Smooth muscle cell of the brain vasculature (primary cell): ENCODE measurements at places on chromosomes 13 and 19.
A peak's percentile ranks its signal among the peaks of the same experiment; 100 is the strongest.

- DNase-seq, result peak; percentile 1
These were observed 942.4 kb upstream of the PCDH20 start for GRCh38 chr13:62357887-62358645.

DNA sequence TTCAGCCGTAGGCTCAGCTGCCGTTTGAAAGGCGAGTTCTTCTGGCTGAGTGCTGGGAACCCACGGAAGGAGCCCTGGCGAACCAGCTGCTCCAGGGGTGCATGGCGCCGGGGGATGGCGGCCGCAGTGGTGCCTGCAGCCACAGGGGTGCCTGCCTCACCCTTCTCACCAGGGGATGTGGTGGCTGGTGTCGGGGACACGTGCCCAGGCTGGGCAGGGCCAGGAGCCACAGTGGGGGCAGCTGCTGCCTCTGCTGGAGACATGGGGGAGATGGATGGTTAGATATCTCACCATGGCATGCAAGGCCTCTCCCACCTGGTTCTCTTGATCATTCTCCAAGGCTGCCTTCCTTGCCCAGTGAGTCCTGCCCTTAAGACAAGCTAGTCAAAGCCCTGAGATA lies 17.1 kb downstream of the NUMBL start:
- no peak for DNase-seq

- DNase-seq, result no peak
These were observed 105.1 kb downstream of the SOX1 start for GRCh38 chr13:112172017-112172416.

DNA sequence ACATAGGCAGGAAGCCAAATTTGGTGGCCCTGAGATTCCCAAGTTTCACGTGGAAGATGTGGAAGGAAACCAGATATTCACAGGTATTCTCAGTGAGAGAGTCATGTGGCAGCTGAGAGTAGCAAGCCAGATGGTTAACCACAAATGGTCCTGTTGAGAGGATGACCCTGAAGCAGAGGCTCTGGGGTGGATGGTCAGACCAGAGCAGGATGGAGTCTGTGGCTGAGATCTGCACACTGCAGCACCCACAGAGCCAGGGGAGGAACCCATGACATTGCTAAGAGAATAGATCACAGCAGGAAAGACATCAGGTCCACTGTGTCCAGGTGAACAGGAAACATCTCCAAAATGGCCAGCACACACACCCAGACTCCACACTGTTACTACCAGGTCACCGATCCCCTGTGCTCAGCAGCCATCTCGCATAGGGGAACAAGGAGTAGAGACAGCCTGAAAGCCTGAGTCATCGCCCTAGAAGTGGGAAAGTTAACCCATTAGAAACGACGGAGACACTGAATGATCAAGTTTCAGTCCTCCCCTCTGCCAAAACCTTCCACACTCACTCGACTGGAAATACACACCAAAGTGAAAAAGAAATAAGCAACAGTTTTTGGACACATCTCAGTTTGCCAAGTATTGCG lies 160.0 kb downstream of the RBM26 start:
- no peak for DNase-seq

DNA sequence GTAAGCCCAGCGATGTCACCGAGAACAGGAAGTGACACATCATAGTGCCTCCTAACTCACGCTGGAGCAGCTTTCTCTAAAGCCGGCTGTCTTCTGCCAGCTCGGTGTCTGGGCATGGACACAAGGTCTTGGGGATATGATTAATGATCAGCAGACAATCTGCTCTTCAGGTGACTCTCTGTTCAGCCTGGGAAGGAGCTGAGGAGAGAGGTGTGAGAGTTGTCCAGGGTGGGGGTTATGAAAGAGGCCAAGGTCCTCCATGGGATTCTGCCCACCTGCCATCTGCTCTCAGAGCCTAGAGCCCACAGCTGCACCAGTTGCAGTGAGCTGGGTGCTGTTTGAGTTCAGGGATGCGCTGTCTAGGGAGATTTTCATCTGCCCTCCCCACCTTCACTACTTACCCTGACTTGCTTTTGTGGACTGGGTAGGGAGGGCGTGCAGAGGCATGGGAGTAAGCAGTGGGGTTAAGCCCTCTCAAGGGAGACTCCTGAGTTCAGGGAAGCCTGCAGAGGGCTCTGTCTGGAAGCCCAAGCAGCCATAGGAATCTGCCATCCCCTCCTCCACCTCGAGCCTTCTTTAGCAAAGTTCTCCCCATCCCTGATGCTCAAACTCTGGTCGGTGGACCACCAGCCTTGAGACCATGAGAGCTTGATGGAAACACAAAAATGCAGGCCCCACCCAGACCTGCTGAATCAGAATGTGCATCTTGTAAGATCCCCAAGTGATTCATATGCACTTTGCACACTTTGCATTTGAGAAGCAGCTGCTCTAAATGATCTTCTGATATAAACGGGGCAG lies 539.7 kb downstream of the RFC3 start:
- no peak for DNase-seq

DNA sequence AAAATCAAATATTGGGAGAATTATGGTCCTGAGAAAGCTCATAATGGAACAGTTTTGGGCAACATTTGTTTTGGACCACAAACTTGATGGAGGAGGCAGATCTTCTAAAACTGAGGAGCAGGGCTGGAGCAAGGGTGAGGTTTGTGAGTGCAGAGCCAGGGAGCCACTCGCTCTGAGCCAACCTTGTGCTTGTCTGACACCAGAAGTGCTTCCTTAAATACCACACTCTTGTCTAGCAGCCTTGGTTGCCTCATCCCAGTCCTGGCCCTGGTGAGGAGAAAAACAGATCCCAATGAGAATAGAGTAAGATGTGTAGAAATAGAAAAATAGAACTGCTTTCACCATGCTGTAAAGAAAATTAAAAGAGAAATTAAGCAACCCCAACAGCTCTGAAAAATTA lies 6.7 kb downstream of the ZNF317 start:
- no peak for DNase-seq

- DNase-seq, result no peak
These were observed 6.9 kb upstream of the AMER2 start for GRCh38 chr13:25179011-25179410.

- peak; percentile 75 for DNase-seq
These were observed 4.8 kb downstream of the TSKS start for GRCh38 chr19:49758292-49758691.

DNA sequence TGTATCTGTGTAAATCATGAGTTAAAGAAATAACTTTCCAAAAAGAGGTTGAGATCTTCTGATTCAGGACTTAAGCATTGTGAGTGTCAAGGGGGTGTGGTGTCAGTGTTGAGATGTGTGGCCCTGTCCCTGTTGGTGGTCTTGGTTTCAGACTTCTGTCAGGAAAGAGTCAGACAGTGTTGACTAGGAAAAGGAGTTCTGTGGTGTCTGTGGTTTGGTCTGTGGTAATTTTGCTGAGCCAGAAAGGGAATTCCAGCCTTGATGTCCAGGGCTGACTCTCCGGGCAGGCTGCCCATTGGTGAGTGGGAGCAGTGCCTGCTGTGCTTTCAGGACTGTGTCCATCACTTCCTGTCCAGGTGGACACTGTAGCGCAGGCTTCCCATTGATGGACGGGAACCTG lies 39.8 kb upstream of the IGFL4 start:
- DNase-seq, result peak; percentile 89

- no peak for DNase-seq
These were observed 395.8 kb upstream of the KLF12 start for GRCh38 chr13:74530011-74530410.

DNA sequence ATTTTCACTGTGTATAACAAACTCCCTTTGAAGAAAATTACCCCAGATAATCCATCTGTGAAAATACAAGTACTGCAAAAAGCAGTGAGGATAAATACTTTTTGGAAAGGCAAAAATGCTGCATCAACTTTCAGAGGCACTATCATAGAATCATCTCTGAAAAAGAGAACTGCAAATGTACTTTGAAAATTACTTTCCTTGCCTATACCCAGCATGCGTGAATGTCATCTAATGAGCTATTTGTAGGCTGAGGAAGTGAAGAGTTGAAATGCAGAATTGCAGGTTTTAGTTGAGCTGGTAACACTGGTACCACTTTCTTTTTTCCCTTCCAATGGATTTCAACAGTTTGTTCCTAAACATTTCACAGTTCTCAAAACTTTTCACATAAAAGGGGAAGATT lies 196.7 kb downstream of the TBC1D4 start:
- no peak for DNase-seq

GRCh38 chr19:33441277-33441699 lies 67.8 kb downstream of the CEBPG start:
- DNase-seq, result no peak

- no peak for DNase-seq
These were observed 62.0 kb downstream of the RFX2 start for GRCh38 chr19:6048348-6048747.

DNA sequence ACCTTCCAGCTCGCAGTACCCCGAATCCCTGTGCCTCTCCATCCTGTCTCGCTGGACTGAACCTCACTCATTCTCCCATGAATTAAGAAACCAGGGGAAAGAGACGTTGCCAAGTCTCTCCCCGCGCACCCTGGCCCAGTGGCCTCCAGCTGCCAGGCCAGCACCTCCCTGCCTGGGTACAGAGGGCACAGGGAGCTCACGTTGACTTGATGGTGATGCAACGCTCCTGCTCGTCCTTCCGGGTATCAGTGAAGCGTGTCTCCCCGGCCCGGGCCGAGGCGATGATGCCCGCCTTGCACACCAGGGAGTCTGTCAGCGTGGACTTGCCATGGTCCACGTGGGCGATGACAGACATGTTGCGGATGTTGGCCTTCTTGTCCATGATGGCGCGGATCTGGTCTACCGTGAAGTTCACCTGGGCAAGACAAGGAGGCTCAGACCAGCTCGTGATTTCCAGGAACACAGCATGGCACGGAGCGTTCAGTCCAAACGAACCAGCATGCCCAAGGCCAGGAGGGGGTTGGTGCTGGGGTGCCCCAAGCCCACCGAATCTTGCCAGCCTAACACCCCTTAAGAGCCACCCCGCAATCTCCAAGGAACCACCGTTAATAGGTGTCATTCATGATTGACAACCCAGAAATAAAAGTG lies 1.2 kb downstream of the EEF2 start:
- no peak for DNase-seq

DNA sequence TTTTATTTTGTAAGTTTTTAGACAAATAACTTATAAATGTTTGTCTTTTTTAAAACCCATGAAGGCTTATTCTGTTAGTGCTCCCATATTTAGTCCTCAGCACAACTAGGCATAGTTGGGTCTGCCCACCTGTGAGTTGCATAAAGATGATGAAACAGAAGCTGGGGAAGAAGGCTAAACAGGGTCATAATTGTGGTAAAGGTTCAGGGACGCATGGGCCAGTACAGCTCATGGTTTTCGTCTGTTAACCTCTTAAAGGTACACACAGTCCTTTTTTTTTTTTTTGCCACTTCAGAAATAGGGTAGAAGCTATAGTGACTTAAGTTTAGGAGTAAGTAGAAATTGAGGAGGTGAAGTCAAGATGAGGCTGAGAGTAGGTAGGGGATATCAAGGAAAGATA lies 58.3 kb downstream of the TM9SF2 start:
- DNase-seq, result no peak

DNA sequence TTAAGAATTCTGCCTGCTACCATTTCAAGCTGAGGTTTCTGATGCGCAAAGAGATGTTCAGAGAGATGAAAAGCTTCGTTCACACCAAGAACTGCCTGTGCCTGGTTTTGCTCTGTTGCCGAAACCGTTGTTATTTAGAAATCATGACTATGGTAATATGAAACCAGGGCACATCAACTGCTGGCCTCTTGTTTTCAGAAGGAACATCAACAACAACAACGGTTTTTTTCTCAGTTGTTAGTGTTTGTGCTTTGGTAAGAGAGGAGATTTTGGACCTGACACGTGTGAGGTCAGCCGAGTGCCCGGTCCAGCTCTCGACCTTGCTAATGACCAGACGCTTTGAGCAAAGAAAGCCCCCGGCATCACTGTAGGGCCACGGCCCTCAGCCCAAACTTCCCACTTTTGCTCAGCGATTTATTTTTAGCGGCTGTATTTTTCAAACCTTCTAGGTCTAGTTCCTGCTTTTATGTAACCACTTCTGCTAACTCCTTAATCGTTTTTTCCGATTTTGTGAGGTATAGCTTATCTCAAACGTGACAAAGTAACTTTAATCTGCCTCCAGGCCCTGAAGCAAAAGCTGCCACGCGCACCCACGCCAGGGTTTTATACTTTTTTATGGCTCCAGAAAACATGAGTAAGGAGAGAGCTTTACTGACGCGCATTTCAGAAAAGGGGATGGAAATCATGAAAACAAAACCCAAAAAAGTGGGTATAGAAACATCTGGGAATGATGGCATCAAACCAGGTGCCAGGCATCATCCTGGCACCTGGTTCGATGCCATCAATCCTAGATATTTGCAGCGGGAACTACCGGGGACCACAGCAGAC lies 42.0 kb downstream of the KLF2 start:
- no peak for DNase-seq

- DNase-seq, result no peak
These were observed 5.3 kb upstream of the GPR183 start for GRCh38 chr13:99312493-99312883.

DNA sequence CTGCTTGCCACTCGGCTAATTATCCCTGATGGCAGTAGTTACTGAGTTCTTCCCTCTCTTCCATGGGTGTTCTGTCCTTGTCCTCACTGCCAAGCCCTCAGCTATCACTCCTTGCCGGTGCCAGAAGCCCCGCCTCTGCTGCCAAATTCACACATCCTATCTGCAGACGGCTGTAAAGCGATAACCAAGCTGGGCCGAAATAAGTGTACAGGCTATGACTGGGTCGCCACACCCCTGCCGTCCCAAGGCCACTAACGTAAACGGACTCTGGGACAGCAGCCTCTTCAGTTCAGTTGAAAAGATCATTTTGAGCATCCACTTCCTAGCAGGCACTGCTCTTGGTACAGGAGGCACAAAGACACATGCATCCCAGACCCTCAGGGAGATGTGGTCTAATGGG lies 13.3 kb downstream of the SLC7A1 start:
- no peak for DNase-seq

DNA sequence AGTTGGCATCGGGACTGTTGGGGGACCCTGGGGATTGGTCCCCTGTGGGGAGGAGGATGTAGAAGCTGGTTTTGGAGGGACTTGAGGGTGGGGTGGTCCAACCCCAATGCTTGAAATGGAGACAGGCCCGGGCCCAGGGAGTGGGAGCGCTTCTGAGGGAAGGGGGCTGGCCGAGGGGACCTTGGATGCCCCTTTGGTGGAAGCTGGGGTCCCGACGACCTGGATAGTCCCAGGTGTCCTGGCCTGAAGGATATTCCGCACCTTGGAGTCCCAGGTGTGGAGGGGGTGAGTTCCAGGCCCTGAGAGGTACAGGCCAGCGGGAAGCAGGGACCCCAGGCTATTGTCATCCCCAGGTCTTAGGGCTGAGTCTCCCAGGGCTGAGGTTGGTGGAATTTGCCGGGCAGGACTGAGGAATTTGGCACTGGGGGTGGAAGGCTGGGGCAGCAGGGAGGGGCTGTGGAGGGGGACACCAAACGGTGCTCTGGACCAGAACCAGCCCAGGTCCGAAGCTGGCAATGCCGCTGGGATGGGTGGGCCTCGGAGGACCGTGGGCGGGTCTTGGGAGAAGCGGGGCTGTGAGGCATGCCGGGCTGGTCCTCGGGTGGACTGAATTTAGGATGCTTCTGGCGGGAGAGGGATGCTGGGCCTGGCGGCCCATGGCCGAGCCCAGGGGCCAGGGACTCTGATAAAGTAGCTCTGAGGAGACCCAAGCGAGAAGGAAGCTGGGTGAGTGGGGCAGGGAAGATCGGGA lies 1.8 kb downstream of the HDGFL2 start:
- no peak for DNase-seq

GRCh38 chr19:2731181-2731995 lies 8.4 kb downstream of the SLC39A3 start:
- DNase-seq, result no peak
